CD4-positive, alpha-beta T cell treated with Interleukin-10 for 1 hour (primary cell): ENCODE measurements at places on chromosomes 4 and X.

DNA sequence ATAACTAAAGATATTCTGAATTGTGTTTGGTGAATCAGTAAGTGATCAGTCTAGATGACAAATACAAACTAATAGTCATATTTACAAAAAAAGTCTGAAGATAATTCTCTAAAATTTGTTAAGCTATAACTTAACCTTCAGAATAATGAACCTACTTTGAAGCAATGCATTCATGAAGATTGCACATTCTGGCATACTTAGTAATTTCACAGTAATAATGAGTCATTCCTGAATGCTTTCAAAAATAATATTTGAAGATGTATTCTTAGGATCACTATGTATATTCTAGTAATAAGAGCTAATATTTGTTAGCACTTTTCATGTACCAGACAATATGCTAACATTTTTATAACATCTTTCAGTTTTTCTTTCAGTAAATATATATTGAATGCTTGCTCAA, 756.7 kb upstream of the SLIT2 start:
- no peak for DNase-seq

- no peak for DNase-seq
Measured at GRCh38 chrX:44507292-44507691, 35.4 kb downstream of the FUNDC1 start.

DNA sequence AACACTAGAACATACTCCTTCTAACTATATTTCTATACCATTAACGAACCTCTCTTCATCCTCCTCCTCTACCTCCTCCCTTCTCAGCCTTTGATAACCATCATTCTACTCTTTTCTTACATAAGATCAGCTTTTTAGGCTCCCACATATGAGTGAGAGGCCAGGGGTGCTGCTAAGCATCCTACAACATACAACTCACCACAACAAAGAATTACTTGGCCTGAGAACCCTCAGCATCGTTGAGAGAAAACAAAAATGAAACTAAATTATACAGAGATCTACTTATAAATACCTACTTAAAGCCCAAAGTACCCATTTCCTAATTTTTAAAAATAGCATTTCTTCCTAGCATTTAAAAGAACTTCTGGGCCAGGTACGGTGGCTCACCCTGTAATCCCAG, 77.7 kb downstream of the CC2D2A start:
- peak; percentile 44 for DNase-seq

DNA sequence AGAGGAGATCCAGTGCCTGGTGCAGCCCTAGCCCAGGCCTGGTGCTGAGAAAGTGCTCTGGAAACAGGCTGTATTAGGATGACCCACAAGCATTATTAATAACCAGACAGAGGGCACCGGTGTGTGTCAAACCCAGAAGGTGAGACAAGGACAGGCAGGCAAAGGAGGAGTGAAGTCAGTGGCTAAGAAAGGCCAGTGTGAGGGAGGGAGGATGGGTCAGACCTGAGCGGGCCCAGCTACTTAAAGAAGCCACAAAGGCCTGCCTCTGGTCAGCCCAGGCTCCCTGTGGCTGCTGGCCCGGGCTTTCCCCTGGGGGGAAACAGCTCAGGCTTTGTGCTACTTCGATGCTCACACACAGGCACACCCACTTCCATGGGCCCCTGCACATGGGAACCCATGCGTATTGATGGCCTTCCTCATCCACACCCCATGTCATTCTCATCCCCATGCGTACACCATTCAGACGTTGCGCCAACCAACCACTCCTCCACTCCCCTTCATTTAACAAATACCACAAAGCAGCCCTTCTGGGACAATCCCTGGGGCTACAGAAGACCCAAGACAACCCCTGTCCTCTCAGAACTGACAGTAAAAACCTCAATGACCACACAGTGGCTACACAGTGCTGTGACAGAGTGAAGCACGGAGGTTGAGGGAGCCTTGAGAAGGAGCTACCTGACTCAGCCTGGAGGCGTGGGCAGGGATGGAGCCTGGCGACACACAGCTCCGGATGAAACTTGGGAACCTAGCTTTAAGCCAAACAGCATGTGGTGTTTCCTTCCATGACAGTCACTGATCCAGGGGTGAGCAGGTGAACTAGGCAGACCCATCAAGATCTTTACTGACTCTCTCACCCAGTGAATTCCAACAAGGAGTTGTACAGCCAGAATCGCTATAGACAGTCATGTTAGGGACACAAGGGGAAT, 24.9 kb upstream of the MTM1 start:
- no peak for DNase-seq

- no peak for DNase-seq
Measured at GRCh38 chrX:8254401-8254800, 83.3 kb upstream of the VCX2 start.

GRCh38 chr4:98242538-98242937, 18.6 kb upstream of the RAP1GDS1 start:
- no peak for DNase-seq

- no peak for DNase-seq
Measured at GRCh38 chr4:106355193-106355592, 13.4 kb downstream of the GIMD1 start.

- no peak for DNase-seq
Measured at GRCh38 chr4:164318350-164318749, 435.6 kb upstream of the SMIM31 start.

- DNase-seq = no peak
Measured at GRCh38 chrX:18661273-18661672, 10.6 kb downstream of the RS1 start.

DNA sequence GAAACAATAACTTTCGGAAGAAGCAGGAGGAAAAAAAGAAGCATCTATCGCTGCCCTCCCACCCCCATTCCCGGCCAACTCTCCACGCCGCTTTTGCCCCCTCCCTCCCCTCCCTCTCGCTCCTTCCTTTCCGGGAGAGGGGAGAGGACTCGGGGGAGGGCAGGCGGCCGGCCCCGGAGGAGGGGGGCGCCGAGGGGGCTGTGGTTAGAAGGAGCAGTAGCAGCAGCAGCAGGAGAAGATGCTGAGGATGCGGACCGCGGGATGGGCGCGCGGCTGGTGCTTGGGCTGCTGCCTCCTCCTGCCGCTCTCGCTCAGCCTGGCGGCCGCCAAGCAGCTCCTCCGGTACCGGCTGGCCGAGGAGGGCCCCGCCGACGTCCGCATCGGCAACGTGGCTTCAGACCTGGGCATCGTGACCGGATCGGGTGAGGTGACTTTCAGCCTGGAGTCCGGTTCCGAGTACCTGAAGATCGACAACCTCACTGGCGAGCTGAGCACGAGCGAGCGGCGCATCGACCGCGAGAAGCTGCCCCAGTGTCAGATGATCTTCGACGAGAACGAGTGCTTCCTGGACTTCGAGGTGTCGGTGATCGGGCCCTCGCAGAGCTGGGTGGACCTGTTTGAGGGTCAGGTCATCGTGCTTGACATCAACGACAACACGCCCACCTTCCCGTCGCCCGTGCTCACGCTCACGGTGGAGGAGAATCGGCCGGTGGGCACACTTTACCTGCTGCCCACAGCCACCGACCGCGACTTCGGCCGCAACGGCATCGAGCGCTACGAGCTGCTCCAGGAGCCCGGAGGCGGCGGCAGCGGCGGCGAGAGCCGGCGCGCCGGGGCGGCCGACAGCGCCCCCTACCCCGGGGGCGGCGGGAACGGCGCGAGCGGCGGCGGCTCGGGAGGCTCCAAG, 1.3 kb downstream of the PCDH7 start:
- no peak for DNase-seq

GRCh38 chrX:34275699-34276098, 143.6 kb upstream of the FAM47A start:
- no peak for DNase-seq

- DNase-seq = no peak
Measured at GRCh38 chr4:77021614-77022089, 54.1 kb downstream of the CCNI start.

DNA sequence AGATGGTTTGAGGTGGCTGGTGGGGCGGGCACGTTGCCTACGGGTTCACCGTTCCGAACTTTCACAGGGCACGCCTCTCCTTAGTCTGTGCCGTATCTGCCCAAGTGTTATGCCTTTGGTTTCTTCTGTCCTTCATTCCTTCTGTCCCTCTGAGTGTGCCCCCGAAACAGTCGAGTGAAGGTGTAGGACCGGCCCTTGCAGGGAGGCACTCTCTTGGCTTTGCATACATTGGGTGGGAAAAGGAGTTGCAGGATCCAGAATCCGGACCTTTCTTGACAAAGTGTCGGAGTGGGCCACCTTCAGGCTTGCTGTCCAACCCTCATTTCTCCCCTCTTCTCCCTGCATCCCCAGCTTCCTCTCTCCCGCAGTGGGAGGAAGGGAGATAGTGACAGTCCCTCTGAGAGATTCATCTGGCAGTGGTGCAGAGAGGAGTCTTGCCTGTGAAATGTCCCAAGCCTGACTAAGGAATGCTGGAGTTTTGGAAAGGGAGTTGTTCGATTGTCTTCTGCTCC, 569 bp downstream of the ARFIP1 start:
- DNase-seq = no peak

DNA sequence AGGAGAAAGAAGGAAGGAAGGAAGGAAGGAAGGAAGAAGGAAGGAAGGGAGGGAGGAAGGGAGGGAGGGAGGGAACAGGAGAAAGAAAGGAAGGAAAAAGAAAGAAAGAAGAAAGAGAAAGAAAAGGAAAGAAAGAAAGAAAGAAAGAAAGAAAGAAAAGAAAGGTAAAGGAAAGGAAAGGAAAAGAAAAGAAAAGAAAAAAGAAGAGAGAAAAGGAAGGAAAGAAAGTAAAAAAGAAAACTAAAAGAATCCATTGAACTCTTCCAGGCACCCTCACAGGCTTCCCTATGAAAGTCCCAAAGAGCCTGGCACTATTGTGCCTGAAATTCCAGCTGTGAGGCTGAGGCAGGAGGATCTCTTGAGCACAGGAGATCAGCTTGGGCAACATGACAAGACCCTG, 11.5 kb downstream of the ABCG2 start:
- no peak for DNase-seq

GRCh38 chr4:88859191-88859812, 161.7 kb upstream of the NAP1L5 start:
- DNase-seq = no peak

- peak; percentile 21 for DNase-seq
Measured at GRCh38 chr4:145808021-145808650, 128.2 kb downstream of the C4orf51 start.

DNA sequence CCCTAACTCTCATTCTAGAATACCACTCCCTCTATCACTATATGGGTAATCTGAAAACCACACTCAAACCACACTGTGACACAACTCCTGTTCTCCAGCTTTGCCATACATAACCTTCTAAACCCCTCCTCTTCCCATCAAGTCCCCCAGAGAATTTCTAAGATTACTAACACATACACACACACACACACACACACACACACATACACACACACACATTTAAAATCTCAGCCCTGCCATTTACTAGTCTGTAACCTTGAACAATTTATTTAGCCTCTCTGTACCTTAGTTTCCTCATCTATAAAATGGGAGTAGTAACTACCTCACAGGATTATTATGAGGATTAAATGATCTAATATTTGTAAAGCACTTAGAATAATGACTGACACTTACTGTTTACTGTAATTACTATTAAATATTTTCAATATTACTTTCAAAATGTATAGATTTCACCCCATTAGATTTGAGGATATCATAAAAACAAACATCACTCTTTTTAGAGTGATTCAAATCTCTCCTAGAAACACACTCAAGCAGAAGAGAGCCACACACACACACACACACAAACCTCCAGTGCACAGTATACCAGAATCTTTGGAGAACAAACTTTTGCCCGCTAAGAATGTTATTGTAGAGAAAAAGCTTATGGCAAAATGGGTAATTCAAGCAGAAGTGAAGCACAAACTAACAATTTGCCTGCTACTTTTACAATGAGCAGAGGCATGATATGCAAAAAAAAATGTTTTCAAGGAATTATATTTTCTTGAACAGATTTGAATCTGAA, 3.8 kb downstream of the ANKRD50 start:
- DNase-seq = no peak

GRCh38 chr4:98518559-98519267, 139.7 kb downstream of the TSPAN5 start:
- no peak for DNase-seq

DNA sequence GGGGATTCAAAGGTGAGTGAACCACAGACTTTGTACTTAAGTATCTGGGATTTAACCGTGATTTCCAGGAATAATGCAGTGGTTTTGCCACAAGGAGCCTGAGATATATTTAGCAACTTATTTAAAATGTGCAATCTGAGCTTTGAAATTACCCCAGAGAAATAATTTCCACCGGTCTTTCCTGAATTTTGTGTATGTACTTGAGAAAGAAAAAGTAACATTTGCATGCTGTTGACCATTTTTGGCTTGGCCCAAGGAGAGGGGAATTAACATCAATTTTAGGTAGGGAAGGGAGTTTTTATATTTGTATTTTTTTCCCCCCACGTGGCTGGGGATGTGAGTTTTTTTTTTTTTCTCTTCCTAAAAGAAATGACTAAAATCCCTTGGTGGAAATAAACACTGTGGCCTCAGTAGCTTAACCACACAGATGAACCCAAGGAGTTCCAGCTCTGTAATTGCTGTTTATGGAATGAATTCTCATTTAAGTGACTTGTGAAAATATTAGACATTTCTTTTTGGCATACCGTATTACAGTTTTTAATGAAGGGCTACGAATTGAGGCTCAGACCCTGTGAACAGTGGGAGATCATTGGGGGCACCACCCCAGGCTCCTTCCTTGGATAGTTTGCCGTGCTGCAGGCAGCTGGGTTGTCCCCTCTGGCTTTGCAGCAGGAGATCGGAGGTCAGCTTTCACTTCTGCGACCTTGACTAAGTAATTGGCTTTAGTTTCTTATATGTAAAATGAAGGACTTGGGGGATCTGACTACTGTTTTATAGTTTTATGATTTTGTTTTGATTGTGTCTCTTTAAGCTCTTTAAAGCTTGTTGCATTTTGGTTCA, 116.1 kb downstream of the ARHGAP10 start:
- no peak for DNase-seq

DNA sequence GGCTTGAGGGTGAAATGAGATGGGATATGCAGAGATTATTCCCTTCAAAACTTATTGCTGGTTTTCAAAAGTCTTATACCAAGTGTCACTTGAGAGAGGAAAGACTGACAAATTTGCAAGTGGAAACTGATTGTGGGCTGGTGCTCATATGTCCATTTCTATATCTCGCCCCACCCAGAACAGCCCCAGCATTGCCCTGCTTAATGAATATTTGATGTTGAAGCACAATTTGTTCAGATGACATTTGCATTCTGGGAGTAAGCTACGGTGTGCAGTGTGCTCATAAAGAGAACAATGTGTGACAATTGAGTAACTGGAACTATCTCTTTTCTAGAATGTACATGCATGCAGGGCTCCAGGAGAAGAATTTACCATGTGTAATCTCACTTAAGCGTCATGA, 223.5 kb upstream of the TRPC5 start:
- no peak for DNase-seq

DNA sequence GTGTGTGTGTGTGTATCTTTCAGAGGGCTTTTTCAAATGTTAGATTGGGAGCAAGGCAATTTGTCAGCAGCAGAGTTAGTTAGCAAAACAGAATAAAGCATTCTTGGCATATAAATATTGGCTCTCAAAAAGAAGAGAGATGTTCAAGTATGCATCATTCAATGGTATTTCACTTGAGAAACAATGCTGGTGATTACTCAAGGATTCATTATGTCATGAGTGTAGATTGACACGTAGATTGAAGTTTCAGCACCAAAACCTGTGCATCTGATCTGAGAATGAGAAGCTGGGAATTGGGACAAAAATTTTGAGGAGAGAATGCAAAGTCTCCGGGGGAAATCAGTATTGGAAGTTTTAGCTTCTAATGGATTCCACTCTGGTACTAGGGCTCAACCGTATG, 241.4 kb downstream of the FRMPD4 start:
- no peak for DNase-seq
